Central memory CD8-positive, alpha-beta T cell (primary cell): ENCODE measurements at places on chromosomes 13 and 19.

- peaks cover 3% of the 10 kb centered on the region for H3K36me3 ChIP-seq
- H3K4me3 ChIP-seq = no peak overlapping the region
- no peak for DNase-seq
- H3K27ac ChIP-seq = no peak overlapping the region
- peaks cover 4% of the 10 kb centered on the region for H3K4me1 ChIP-seq
These were observed 38.6 kb downstream of the ZNF823 start for GRCh38 chr19:11699931-11700794.

GRCh38 chr13:95603887-95604555 is 40.5 kb downstream of the DZIP1 start:
- no peaks in the 10 kb centered on the region for H3K4me1 ChIP-seq
- H3K4me3 ChIP-seq = no peak overlapping the region
- DNase-seq = no peak
- H3K27me3 ChIP-seq = peaks cover 53% of the 10 kb centered on the region
- H3K36me3 ChIP-seq = peaks cover 3% of the 10 kb centered on the region
- H3K27ac ChIP-seq = no peak overlapping the region

GRCh38 chr13:60009300-60010253 is 154.2 kb downstream of the DIAPH3 start:
- H3K4me1 ChIP-seq = no peaks in the 10 kb centered on the region
- H3K4me3 ChIP-seq = no peak overlapping the region
- H3K27ac ChIP-seq = no peak overlapping the region
- H3K27me3 ChIP-seq = no peaks in the 10 kb centered on the region
- no peaks in the 10 kb centered on the region for H3K36me3 ChIP-seq

- no peak overlapping the region for H3K4me3 ChIP-seq
- no peak overlapping the region for H3K27ac ChIP-seq
- no peak for DNase-seq
- H3K27me3 ChIP-seq = no peaks in the 10 kb centered on the region
These were observed 1161.8 kb upstream of the MIR17HG start for GRCh38 chr13:90185734-90186133.

DNA sequence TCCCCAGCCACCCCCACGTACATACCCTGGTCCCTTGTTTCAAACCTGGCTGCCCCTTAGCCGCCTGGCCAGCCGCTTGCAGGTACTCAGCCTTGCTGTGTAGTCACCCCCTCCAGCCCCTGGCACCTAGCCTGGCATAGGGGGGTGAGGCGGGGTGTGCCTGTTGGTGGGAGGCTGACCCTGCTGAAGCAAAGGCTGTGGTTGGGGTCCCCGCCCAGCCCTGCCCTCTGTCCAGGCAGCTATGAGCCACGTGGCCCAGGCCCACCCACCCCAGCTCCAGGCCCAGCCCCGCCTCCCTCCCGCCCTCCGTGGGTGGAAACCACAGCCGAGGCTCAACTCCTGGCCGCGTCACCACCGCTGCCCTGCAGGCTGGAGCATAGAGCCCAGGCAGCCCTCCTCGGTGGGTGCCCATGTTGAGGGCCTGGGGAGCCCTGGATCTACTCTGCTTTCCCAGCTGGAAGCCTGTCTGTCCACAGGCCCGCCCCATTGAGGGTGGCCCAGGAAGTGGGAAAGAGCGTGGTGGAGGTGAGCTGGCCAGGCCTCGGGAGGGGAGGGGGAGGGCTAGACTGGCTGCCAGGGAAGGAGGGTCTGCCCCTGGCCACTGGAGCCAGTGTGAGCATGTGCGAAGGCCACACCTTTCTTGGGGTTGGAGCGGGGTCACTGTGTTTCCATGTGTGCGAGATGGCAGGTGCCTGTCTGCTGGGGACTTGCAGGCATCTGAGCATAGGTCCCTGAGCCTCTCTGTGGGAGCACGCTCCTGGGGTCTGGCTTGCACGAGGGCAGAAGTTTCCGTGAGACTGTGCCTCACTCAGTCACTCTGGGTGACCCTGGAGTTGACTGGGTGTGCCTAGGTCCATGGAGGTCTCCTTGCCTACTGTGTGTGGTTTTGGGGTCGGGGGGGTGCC is 31.0 kb downstream of the PAK4 start:
- H3K27ac ChIP-seq = no peak overlapping the region
- no peaks in the 10 kb centered on the region for H3K27me3 ChIP-seq
- no peak overlapping the region for H3K4me3 ChIP-seq
- no peak for DNase-seq
- peaks cover 49% of the 10 kb centered on the region for H3K4me1 ChIP-seq
